Colonic mucosa (tissue), 4 donors: ENCODE measurements at places on chromosomes 4 and X. TPM values are rescaled to one million over a fixed set of nuclear protein-coding genes. Genes with fewer than 3 reads are reported as not detected.

Gene TKTL2
- not detected for total RNA-seq

Gene NDST3
- total RNA-seq = not detected

DNA sequence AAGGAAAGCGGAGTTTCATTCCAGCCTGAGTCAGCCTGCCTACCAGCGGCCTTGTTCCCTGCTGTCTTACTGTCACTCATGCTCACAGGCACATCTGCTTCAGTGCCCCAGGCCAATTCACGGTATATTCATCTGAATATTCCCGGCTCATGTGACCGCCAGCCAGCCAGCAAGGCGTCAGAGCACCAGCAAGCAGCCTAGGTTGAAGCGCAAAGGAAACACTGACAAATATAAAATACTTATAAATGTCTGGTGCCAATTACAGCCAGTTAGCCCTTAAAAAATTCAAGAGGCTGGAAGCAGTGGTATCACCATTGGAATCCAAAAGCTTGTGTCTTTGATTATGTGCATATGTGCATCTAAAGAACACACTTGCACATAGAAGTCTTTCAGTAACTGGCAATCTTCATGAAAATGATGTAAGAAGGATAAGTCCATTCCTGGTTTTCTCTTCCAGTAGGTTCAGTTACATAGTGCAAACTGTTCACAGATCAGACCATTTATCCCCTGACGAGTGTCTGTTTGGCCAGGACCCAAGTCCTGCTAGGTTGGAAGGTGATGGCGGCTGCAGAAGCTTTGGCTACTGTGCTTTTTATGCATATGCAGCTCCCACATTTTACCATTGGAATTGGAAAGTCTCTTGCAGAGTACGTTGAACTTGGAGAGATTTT is 61.3 kb downstream of the LUZP4 start:
- H3K4me1 ChIP-seq = no peaks in the 10 kb centered on the region
- H3K27me3 ChIP-seq = no peaks in the 10 kb centered on the region
- H3K36me3 ChIP-seq = no peaks in the 10 kb centered on the region

- H3K27me3 ChIP-seq = no peaks in the 10 kb centered on the region
- no peak for DNase-seq
- H3K4me3 ChIP-seq = no peak overlapping the region
Observed at GRCh38 chr4:97215409-97215941, 927.8 kb downstream of the STPG2 start.

DNA sequence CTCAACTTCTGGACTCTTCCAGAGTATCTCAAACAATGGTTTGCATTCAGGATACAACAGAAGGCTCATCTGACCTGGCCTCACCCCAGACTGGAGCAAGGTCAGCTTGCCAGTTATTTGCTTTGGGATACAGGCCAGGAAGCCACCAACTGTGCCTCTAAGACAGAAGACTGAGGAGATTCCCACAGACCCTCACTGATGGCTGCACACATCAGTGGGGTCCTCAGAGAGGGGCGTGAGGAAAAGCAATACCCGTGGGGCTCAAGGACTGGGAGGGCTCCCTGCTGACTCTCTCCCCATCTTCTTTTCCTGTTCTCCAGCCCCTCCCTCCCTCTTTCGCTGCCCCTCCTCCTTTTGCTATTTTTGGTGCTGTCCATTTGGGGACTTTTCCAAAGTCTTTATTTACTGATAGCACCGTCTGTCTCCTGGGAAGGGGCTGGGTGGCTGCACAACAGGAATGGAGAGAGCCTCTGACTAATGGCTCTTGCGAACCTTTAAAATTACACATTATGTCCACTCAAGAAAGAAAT is 23.2 kb downstream of the RELL1 start:
- DNase-seq = no peak
- no peak overlapping the region for H3K4me3 ChIP-seq
- H3K27ac ChIP-seq = no peak overlapping the region
- no peaks in the 10 kb centered on the region for H3K36me3 ChIP-seq

GRCh38 chr4:154643493-154643892 is 31.0 kb upstream of the FGG start:
- no peak overlapping the region for H3K4me3 ChIP-seq
- DNase-seq = no peak
- H3K27me3 ChIP-seq = no peaks in the 10 kb centered on the region
- no peaks in the 10 kb centered on the region for H3K36me3 ChIP-seq
- no peak overlapping the region for H3K27ac ChIP-seq

GRCh38 chr4:81664079-81664478 is 192.4 kb upstream of the RASGEF1B start:
- no peaks in the 10 kb centered on the region for H3K4me1 ChIP-seq
- no peak overlapping the region for H3K27ac ChIP-seq
- H3K27me3 ChIP-seq = no peaks in the 10 kb centered on the region
- no peaks in the 10 kb centered on the region for H3K36me3 ChIP-seq

DNA sequence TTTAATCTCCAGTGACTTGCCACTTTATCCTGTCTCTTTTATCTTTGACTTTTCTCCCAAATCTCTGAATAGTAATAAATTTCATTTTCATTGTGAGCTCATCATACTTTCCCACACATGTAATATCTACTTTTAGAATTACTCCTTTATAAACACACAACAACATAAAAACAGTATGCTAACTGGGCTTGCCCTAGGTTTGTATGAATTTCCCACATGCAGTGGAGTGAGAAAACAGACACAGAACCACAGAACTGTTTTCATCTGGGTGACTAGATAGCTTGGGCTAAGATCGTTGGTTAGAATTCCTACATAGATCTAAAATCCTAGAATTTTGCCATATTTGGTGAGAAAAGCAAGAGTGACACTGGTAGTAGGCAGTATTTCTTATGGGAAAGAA is 409.5 kb downstream of the SPRY1 start:
- no peak overlapping the region for H3K27ac ChIP-seq
- no peaks in the 10 kb centered on the region for H3K27me3 ChIP-seq
- H3K36me3 ChIP-seq = no peaks in the 10 kb centered on the region
